ENCODE measurements at places on chromosomes 4 and X.

DNA sequence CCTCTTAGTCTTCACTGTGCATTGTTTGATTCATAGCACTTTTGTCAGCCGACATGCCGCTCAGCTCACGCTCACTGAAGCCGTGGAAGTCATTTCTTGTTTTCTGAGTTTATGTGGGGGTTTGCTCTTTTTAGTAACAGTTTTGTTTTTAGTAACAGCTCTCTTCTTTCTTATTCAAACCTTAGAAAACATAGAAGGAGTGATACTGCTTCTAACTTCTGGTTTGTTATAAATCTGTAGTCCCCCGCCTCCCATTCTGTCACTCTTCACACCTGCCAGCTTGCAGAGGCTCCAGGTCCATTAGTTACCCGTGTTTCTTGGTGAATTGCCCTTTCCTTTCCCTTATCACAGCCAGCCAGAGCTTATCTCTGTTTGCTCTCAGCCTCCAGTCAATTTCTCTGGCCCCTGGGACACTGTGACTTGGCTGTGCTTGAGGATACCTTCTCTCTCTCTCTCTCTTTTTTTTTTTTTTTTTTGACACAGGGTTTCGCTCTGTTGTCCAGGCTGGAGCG lies 50.5 kb downstream of the GRK4 start:
- DNase-seq = no peak

DNA sequence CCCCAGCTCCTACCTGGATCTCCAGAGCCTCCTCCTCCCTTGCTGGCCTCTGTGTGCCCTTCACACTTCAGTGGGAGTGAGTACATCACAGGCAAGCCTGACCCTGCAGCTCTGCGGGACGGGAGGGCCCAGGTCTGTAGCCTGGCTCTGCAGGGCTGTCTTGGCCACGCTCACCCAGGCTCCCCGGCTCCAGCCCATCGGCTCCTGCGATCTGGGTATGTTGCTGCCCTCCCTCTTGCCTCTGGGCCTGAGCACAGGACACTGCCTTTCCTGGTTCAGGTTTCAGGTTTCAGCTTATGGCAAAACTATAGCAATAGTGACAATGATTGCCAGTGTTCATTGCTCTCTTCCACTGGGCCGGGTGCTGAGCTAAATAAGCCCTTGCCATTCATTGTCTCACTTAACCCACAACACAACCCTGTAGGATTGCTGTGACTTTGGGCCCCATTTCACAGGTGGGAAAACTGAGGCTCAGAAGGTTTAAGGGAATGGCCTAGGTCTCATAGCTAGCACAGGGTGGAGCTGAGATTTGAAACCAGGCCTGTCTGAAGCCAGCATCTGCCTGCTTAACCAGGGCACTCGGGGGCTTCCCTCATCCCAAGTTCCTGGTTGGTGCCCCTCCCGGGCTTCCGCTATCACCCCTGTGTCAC lies 44.6 kb upstream of the SORCS2 start:
- DNase-seq = no peak

DNA sequence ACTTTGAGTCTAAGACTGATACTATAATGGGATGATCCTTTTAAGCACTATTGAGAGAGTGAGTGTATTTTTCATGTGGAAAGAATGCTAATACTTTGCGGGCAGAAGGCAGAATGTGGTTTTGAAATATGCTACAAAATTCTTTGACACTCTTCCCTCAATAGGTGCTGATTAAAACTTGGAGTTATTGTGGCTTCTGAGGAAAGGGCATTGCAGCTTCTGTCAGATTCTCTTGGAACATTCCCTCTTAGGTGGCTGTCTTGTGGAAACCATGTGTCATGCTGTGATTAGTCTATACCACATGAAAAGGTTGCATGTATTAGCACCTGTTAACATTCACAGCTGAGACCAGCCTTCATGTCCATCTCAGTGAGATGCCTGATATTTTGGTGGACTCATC lies 547.0 kb downstream of the STIM2 start:
- no peak for DNase-seq

- DNase-seq = no peak
Observed at GRCh38 chr4:53477636-53478035, 100.2 kb downstream of the FIP1L1 start.

GRCh38 chrX:38890963-38891362 lies 89.7 kb downstream of the MID1IP1 start:
- DNase-seq = no peak

DNA sequence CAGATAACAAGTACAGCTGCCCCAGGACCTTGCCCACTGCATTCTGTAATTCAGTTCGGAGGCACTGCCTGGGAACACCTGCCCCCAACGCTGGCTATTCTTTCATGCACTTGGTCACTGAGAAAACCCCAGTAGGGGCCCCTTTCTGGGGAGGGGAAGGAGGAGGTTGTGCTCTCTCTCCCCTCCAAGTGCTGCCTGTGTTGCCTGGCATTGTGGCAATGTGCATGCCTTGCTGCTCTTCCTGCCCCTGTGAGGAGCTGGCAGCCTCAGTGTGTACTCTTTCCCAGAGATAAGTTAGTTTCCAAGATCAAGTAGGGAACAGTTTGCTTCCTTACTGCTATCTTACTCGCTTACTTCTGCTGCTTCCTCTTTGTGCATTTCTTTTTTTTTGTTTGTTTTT lies 90.8 kb downstream of the AASDH start:
- no peak for DNase-seq

DNA sequence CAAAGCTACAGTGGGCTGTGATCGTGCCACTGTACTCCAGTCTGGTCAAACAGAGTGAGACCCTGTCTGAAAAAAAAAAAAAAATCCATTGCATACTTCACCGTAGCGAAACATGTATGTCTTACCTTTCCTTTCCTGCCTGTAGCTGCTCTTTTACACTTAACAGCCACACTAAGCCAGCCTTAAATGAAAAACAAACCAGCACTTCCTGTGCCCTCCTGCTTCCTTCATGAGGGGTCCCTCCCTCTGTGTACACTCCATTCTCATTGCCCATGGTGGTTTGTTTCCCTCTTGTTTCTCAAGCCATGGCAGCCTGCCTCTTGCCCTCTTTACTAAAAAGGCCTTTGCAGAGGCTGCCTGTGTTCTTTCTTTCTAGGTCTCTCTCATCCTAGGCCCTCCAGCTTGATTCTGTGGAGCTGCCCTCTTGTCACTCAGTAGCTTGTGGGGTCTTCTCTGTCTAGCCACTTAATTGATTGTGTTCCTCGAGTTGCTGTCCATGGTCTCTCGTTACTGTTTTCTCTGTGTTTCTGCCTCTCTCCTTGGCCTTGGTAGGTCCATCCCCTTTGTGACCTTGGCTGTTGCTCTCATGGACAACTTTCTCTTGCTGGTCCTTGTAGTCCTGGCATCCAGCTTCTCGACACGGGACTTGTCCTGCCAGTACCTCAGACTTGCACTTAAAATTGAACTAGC lies 52.1 kb upstream of the MSANTD1 start:
- DNase-seq = no peak

DNA sequence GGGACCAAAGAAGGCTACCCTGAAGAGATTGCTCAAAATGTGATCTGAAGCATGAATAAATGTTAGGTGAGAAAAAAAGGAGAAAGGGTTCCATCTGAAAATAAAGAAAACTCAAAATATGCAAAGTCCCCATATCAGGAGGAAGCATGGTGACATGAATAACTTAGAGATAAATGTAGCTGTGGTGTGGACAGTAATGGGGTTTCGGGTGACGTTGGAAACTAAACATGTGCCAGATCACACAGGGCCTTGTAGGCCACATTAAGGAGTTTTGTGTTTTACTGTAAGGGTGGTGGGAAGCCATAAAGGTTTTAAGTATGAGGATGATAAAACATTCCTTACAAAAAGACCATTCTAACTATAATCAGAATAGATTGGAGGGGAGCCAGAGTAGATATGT lies 40.3 kb upstream of the ACSL4 start:
- DNase-seq = no peak

- no peak for DNase-seq
Observed at GRCh38 chr4:138014590-138015288, 227.4 kb downstream of the SLC7A11 start.

GRCh38 chrX:19889582-19890342 lies 2.4 kb upstream of the SH3KBP1 start:
- DNase-seq = no peak

GRCh38 chr4:140109737-140110136 lies 44.2 kb downstream of the MAML3 start:
- peak; percentile 48 for DNase-seq

DNA sequence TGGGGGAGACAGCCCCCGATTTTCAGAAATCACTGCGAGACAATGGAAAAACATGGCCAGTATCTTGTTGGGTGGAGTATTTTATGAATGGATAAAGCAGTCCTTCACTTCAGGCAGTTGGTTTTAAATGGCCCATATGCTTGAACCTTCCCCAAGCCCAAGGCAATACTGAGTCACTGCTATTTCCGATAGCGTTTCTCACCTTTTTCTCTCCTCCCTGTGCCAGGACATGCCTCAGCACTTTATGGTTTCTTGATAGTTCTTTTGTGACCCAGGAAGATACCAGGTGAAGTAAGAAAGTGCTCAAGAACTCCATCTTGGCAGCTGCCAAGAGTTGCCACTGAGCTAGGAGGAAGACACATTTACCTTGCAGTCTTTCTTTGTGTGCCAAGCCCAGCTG lies 26.8 kb upstream of the ESX1 start:
- no peak for DNase-seq

- DNase-seq = no peak
Observed at GRCh38 chr4:76806346-76806745, 91.6 kb downstream of the SOWAHB start.

- no peak for DNase-seq
Observed at GRCh38 chrX:134711135-134711921, 53.1 kb upstream of the PLAC1 start.

- DNase-seq = no peak
Observed at GRCh38 chr4:166895771-166896170, 338.5 kb downstream of the SPOCK3 start.

DNA sequence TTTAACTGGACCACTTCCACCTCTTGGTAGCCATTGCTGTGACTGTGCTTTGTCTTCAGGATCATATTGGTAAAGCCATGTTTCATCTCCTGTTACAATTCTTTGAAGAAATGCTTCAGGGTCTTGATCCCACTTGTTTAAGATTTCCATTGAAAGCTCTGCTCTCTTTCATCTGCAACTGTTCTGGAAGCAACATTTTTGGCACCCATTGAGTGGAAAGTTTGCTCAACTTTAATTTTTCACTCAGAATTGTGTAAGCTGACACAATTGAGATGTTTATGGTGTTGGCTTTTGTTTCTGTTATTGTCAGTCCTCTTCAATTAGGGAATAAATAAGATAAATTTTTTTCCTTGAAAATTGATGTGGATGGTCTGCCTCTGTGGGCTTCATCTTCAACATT lies 237.4 kb downstream of the MAPK10 start:
- DNase-seq = no peak

DNA sequence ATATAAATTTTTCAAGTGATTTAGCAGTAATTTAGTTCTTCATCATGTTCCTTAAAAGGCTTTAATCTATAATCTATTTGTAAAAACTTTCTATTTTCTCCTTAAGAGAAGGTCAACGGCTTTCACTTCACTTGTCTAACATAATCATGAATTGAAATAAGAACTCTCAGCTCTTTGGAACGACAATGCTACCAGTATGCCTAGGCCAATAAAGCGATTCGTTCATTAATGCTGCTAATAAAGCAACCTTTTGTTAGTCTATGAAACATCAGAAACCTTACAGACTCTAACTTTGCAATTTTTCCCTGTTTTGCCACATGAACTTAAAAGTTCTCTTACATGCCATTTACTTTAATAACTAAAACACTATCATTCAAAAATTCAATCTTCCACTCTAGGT lies 47.6 kb downstream of the FBXW7 start:
- DNase-seq = no peak

DNA sequence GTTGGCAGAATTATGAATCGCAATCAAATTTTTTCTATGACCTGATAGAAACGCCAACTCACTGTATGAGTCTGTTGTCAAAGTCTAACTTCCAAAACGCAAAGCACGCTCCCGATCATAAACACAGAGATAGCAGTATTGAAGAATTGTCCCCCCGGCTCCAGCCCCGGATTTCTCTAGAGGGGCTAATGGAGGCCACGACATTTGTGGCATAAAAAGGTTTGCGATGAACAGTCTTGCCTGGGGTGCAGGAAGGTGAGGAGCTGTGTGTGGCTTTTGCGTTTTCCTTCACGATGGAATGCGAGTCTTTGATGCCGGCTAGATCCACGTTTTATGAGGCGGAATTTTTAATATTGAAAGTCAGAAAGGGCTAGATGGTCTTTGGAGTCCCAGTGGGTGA lies 183.0 kb downstream of the CRLF2 start:
- no peak for DNase-seq

GRCh38 chr4:6647582-6648230 lies 7.2 kb downstream of the MRFAP1 start:
- DNase-seq = no peak

DNA sequence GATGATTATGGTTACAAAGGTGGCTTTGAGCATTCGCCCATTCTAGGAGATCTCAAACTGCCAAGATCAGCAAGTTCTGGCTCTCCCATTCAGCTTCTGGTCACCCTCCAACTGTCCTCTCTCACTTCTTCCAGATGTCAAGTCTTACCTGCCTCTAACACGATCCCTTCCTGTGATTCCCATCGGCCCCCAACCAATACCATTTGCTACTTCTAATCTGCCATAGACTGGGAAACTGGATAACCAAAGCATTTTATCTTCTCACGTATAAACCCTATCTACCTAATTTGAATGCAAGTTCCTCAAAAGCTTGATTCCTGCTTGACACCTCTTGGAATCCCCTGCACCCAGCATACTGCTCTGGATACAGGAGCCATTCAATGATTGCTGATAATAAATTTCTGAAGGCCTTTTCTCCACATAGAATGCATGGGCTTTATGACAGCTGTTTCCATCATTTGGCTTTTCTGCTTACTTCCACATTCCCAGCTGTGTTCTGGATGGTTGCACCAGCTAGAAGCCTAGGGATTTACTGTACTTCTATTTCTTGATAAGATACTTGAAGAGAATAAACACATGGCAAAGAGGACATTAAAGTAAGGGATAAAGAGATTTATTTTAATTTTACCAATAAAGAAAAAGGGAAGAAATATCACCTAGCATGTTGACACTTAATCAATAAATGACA lies 9.6 kb downstream of the GPC4 start:
- DNase-seq = no peak

- peak; percentile 39 for DNase-seq
Observed at GRCh38 chr4:112514647-112515197, 1.3 kb downstream of the NEUROG2 start.

- DNase-seq = no peak
Observed at GRCh38 chrX:7019555-7019954, 128.0 kb upstream of the STS start.

GRCh38 chr4:87949961-87950360 lies 25.6 kb upstream of the SPP1 start:
- DNase-seq = no peak

DNA sequence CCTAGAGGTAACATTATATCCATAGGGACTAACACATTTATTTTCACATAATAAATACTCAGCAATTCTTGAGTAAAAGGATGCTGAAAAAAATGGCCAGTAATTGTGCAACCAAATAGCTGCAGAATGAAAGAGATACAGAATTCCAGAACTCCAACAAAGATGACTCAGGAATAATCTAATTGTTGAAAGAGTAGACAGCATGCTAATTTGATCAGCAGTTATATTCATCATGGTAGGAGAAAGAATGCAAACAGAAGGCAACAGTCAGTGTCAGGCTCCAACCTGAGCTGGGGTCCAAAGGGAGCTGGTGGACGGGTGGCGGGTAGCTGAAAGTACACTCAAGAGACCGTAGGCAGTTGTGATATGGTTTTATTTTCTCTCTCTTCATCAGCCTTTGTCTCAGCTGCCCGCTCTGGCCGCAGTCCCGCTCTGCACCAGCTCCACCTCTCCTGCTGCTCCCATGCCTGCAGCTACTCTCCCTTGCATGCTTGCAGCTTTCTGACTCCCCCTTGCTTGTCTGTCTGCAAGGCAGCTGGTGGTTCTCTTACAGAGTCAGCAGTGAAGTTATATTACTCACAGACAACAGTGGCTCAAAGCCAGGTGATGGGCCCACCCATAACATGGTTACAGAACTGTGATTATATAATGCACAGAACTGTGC lies 1150.1 kb downstream of the STIM2 start:
- DNase-seq = no peak

Data from neuronal stem cell (in vitro differentiated cells).